A673 (cell line): ENCODE measurements at places on chromosomes 12 and 14.

GRCh38 chr14:95645389-95645996 lies 40.7 kb upstream of the TCL1B start:
- no peak for DNase-seq
- H3K27ac ChIP-seq, result no peak overlapping the region
- no peaks in the 10 kb centered on the region for H3K27me3 ChIP-seq
- no peak overlapping the region for H3K4me3 ChIP-seq
- no peaks in the 10 kb centered on the region for H3K4me1 ChIP-seq

- H3K27me3 ChIP-seq, result no peaks in the 10 kb centered on the region
- no peaks in the 10 kb centered on the region for H3K36me3 ChIP-seq
- H3K27ac ChIP-seq, result no peak overlapping the region
- H3K4me3 ChIP-seq, result no peak overlapping the region
- no peak for DNase-seq
- H3K4me1 ChIP-seq, result peaks cover 7% of the 10 kb centered on the region
Observed at GRCh38 chr12:118290130-118290529, 82.6 kb downstream of the TAOK3 start.

- peak; percentile 66 for DNase-seq
- H3K4me3 ChIP-seq, result peak overlapping the region; percentile 32
- no peak overlapping the region for H3K27ac ChIP-seq
- peaks cover 21% of the 10 kb centered on the region for H3K4me1 ChIP-seq
- peaks cover 89% of the 10 kb centered on the region for H3K27me3 ChIP-seq
Observed at GRCh38 chr14:69573831-69574262, 824 bp downstream of the CCDC177 start.

- H3K36me3 ChIP-seq, result no peaks in the 10 kb centered on the region
- H3K4me1 ChIP-seq, result peaks cover 18% of the 10 kb centered on the region
- H3K4me3 ChIP-seq, result no peak overlapping the region
- no peaks in the 10 kb centered on the region for H3K27me3 ChIP-seq
Observed at GRCh38 chr12:124731869-124732268, 131.8 kb downstream of the SCARB1 start.

DNA sequence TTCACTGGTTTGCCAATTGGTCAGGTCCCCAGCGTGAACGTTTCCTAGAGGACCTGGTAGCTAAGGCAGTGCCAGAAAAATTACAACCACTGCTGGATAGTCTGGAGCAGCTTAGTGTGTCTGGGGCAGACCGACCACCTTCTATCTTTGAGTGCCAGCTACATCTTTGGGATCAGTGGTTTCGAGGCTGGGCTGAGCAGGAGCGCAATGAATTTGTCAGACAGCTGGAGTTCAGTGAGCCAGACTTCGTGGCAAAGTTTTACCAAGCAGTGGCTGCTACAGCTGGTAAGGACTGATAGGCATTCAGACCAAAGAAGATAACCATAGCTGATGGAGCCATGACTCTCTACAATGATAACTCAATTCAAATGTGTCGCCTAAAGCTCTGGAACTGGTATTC lies 2.5 kb downstream of the C14orf119 start:
- no peak overlapping the region for H3K27ac ChIP-seq
- no peaks in the 10 kb centered on the region for H3K27me3 ChIP-seq
- DNase-seq, result no peak
- peaks cover 26% of the 10 kb centered on the region for H3K36me3 ChIP-seq

DNA sequence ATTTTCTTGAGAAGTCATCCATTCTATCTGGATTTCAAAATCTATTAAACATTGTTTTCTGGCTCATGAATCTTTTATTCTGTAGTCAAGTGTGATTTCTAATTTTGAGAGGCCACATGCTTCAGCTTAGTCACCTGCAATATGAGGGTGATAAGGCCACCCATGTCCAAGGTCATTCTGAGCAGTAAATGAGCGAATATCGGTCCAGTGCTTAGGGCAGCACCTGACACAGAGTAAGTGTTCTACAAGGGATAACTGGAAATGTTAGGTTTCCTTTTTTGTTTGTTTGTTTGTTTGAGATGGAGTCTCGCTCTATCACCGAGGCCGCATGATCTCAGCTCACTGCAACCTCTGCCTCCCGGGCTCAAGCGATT lies 34.2 kb downstream of the AACS start:
- DNase-seq, result no peak
- peaks cover 7% of the 10 kb centered on the region for H3K36me3 ChIP-seq
- H3K4me3 ChIP-seq, result no peak overlapping the region
- no peaks in the 10 kb centered on the region for H3K4me1 ChIP-seq
- H3K27me3 ChIP-seq, result no peaks in the 10 kb centered on the region
